ENCODE measurements at places on chromosomes 11 and 22.

DNA sequence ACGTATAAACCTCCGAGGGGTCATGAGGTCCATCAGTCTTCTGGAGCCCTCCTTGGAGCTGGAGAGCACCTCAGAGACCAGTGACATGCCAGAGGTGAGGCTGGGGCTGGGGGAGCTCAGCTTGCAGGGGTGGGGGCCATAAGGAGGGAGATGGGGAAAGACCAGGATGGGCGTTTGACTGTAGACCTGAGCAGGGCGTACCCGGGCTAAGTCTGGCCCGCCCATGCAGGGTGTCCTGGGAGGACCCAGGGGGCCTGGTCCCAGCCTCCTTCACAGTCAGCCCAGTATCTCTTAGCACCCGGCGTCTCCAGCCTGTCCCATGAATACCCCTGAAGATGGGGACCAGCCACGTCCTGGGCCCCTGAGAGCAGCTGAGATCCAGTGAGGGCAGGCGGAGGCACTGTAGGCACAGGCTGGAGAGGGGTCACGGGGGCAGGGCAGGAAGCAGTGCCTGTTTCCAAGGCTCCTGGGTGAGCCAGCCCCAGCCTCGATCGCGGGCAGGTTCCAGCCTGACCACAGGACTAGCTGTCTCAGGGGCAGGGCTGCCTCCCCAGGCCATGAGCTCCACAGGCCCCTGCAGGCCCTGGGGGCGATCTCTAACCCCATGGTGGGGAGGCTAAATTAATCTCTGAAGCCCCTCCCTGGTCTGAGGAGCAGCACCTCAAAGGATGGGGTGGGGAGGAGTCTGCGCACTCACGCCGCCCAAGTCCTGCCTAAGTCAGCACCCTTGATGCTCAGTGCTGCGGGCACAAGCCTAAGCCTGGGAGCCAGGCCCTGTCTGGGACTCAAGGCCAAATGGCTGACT is 7.1 kb downstream of the SSH3 start:
- no peak for DNase-seq

- DNase-seq: no peak
Observed at GRCh38 chr11:129230006-129230405, 37.9 kb upstream of the ARHGAP32 start.

DNA sequence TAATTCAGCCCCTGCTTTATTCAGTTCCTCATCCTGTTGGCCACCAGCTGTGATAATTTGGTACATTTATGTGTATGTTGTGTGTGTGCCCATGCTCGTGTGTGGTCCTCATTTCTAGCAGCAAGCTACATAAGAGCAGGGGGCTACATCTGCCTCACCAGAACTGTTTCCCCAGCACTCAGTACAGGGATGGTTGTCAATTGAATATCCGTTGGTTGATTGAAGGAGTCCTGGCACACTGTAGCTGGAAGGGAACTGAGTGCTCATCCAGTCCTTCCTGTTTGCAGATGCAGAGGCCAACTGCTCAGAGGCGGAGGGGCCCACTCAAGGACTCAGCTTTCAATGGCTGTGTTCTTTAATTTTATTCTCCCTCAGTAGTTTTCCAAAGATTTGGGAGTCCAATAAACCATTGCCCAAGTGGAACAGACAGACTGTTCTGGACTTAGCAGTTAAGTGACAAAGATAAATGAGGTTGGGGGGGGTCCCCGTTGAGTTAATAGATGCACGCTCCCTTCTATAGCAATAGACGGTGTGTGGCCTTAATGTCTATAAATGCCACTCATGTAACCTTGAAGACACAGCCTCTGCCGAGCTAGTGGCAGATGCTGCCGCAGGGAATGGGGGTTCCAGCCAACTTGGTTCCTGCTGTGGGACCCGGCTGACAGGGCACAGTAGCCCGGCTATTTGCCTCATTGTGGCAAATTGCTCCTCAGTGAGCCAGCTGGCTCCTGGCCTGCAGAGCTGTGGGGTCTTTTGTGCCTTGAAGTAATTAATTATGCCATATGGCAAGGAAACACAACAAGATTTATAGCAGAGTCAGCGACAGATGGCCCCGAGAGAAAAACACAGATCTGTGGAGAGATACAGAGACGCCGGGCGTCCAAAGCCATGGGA is 71.4 kb upstream of the GRK3 start:
- DNase-seq: no peak

DNA sequence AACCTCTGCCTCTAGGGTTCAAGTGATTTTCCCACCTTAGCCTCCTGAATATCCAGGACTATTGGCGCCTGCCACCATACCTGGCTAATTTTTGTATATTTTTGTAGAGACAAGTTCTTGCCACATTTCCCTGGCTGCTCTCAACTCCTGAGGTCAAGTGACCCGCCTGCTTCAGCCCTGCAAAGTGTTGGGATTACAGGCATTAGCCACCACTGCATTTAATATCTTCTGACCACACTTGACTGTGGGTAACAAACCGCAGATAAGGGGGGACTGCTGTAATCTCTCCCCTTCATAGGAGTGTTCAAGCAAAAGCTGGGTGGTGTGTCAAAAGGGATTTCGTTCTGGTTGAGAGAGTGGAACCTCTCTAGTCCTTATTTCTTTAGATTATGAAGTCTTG is 53.4 kb downstream of the GRAMD1B start:
- no peak for DNase-seq

- DNase-seq: no peak
Observed at GRCh38 chr11:134170919-134171281, 52.9 kb downstream of the NCAPD3 start.

DNA sequence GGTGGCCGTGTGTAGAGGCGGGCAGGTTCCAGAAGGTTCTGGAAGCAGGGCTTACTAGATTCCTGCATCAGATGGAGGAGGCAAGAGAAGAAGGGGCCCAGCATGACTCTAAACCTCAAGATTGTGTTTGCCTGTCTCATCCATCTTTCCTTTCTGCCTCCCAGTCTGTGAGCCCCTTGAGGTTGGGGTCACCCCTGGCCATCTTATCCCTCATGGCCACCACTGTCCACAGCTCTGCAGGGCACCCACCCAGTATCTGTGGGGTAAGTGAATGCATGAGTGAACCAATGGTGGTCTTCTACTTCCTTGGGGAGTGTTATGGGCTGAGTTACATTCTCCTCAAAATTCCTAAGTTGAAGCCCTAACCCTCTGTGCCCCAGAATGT is 79.3 kb downstream of the MYEOV start:
- no peak for DNase-seq

DNA sequence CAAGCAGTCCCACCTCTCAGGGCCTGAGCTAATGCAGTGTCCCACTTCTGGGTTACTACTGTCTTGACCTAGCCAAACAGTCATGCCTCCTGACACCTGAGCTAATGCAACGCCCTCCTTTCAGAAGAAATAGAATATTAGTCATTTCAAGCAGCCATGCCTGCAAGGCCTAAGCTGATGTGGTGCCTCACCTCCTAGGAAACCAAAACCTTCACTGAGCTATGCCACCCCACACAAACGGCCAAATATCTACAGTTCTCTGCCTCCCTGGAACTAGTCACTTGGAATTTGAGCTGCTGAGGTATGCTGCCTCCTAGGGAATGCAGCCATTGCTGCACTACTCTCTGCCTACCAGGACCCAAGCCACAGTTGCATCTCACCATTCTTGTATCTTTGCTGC is 8.3 kb upstream of the MS4A6E start:
- DNase-seq: no peak

GRCh38 chr11:9498457-9499078 is 37.8 kb downstream of the ZNF143 start:
- DNase-seq: no peak

DNA sequence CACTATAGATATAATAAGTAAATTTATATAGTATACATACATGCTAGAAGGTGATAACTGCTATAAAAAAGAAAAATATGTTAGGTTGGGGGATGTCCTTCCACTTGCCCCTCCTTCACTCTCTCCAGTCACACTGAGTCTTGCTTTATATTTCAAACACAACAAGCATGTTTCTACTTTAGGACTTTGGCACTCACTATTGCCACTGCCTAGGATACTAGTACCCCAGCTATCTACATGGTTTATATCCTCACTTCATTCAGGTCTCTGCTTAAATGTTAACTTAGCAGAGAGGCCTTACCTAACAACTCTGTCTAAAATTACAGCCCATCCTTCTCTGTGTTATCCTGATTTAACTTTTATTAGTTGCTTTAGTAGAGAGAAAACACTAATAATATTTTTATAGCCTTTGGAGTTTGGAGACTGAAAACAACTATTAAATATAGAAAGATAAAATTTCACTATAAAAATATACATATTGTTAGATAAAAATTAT is 39.1 kb upstream of the B3GNT6 start:
- no peak for DNase-seq

DNA sequence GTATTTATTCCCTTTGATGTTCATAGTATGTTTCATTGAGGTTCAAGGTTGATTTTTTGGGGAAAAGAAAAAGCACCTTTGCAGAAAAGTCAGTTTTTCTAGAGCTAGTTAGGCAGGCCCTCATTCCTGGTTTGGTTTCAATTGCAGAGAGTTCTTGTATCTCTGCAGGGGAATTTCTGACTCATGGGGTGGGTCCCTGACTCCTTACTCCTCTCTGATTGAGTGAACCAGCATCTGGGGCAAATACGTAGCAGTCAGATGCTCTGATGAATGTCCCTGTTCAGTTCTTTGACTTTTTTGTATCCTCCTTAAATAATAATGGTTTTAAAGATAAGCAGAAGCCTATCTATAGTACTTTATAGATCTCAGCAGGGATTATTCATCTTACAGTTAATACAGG is 7.7 kb upstream of the NCR3LG1 start:
- no peak for DNase-seq

DNA sequence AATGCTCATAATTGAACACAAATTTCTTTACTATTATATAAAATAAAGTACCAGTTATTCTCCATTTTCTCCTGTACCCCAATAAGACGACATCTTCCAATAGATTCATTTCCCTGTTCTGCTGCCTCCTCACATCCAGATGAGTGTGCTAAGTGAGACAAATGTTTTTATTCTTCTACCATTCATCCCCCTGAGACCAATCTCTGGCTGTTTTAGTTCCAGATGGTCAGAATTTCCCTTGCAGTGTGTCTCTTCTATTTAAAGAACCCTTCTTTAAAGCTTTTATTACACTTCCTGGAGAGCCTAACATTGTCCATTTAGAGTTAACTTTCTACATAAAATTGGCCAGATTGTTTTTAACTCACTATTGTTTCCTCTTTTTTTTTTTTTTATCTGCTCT is 41.2 kb upstream of the GLYATL1 start:
- DNase-seq: no peak

DNA sequence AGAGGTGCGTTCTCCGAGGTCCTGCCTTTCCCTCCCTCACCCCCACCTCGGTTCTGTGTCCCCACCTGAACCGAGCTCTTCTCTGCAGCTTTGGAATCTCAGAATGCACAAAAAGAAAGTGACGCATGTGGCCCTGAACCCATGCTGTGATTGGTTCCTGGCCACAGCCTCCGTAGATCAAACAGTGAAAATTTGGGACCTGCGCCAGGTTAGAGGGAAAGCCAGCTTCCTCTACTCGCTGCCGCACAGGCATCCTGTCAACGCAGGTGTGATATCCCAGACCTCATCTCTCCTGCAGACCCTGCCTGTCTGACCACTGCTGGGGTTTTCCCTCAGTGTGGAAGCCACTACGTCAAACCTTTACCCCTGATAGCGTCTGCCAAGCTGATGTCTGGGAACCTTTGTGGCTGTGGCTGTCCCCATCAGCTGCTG is 13.9 kb downstream of the ACP2 start:
- DNase-seq: no peak

- no peak for DNase-seq
Observed at GRCh38 chr11:690738-691633, 4.0 kb downstream of the DEAF1 start.

DNA sequence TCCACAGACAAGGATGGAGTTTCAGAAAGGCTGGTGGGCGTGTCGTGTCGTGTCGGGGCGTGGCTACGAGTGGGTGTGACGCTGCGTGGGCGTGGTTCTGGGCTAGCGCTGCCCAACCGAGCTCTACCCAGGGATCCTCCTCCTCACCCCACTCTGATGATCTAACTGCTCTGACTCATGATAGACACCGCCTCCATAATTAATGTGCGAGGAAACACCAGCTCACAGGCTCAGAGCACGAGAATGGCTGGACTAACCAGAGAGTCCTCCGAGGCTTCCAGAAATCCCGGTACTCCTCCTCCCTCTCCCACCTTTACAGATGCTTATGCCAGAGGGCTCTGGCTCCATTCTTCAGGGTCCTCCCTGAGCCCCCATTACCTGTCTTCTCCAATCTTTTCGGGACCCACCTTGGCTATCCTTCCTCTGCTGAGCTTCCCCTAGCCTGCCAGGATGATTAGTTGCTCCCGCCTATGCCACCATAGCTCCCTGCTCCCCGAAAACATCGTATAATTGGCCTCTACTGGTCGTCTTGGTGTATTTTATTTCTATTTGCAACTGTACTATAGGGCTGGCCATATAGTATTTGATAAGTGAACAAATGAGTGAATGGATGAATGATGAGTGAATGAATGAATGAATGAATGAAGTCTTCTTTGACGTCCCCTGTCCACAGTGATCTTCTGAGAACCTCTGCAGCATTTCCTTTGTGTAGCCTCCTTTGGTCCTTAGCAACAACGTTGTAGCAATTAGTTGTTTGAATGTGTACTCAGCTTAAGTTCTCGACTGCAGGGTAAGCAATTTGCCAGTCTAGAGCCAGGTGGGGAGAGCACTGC is 21.7 kb downstream of the TMPRSS13 start:
- DNase-seq: peak; percentile 52

DNA sequence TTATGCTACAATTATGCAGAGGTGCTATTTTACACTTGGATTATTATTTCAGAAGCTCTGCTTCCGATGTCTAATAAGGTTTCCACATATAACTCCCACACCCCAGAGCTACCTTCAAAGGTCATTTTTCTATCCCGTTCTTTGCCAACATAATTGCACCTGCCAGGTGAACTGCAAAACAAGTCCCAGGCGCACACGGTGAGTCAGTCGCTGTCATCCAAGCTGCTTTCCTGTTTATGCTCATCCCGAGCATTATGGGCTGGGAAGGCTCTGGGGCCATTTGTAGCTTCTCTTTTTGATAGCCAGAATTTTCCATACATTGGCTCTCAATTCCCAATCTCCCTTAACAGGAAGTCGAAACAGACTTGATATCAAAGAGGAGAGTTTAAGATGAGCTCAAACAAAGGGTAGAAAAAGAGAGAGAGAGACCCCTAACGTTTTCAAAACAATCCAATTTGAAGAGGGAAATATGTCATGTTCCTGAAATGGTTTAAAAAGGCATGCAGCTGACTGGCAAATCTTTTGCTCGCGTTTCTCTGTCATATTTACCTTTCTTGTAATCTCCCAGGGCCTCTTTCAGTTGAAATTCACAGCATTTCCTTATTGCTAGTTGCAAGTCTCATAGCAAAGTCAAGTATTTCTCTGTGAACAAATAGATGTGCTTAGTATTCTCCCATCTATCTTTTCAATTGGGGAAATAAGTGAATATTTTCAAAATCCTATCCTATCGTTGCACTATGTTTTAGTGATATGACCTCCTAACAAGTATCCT is 815.9 kb downstream of the KCNA4 start:
- no peak for DNase-seq

DNA sequence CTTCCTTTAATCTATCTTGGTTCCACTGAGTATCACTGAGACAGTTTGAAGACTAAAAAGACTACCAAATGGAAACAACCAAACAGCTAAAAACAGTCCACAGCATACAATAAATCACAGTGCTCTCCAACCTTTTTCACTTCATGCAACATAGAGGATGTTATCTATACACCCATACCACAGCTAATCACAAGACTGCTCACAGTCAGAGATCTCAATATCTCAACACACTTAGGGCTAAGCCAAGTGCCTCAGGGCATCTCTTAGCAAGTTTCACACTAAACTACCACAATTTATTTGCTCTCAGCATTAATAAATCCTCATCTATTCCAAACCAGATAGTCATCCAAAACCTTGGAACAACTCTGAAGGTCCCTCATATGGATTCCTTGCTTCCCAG is 129.4 kb downstream of the SBF2 start:
- DNase-seq: no peak

GRCh38 chr22:45731798-45732495 is 60.3 kb downstream of the ATXN10 start:
- DNase-seq: no peak

Measured in HuH-7.5 (cell line).